Head of caudate nucleus (tissue), 42 donors: ENCODE measurements at places on chromosomes 3 and 15.

DNA sequence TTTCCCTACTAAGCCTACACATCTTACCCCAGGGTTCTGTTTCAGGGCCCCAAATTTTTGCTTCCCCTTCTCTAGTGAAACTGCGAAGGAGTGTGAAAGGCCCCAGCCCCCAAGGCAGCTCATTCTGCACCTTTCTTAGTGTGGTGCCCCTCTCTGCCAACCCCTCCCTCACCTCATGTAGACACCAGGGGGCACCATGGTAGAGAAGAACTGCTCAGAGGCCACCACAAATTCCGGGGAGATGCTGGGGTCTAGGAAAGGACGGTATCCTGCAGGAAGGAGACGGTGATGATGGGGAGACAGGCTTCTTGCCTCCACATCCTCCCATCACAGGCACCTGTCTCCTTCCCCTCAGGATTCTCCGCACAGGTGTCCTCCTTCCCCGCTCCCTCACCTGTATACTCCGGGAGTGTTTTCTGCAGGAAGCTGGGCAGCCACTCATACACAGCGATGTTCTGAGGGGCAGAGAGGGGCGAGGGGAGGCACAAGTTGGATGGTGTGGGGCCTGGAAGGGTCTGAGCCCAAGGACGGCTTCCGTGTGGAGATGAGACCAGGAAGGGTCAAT, 3.6 kb downstream of the DUOX2 start:
- DNase-seq = no peak

- no peak for DNase-seq
Measured at GRCh38 chr15:72044956-72045355, 73.0 kb downstream of the MYO9A start.

- DNase-seq = no peak
Measured at GRCh38 chr3:57512166-57512565, 32.0 kb downstream of the DNAH12 start.

- no peak for DNase-seq
Measured at GRCh38 chr3:99953596-99953995, 135.9 kb downstream of the CMSS1 start.

- no peak for DNase-seq
Measured at GRCh38 chr3:49661281-49661680, 12.9 kb upstream of the APEH start.

DNA sequence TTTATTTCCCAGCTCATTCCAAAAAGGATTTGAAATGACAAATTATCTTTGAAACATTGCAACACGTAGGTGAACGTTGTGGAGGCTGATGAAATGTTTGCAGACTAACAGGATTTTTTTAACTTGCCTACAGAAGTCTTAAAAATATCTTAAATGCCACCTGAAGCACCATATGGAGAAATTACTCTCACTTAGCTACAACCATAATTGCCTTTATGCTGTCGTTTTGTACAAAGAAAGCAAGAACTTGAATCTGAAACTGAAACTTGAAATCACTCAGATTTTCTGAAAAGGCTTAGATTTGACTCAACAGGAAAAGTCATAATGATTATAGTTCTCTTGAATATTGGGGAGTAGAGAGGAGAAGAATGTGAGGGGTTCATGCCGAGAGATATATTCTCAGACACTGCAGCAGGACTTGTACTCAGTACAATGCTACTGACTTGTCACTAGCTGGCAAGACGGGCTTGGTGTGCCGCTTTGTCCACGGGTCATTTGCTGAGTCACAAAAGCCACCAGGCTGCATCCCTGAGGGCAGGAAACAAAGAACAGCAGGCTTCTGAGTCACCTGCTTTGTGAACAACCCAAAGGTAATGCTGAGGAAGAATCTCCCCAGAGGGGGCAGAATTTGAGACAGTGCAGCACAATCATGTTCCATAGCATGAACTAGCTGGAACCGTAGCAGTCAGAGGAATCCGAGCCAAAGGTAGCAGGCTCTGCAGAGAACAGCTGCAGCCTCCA, 7.1 kb upstream of the FMN1 start:
- no peak for DNase-seq

DNA sequence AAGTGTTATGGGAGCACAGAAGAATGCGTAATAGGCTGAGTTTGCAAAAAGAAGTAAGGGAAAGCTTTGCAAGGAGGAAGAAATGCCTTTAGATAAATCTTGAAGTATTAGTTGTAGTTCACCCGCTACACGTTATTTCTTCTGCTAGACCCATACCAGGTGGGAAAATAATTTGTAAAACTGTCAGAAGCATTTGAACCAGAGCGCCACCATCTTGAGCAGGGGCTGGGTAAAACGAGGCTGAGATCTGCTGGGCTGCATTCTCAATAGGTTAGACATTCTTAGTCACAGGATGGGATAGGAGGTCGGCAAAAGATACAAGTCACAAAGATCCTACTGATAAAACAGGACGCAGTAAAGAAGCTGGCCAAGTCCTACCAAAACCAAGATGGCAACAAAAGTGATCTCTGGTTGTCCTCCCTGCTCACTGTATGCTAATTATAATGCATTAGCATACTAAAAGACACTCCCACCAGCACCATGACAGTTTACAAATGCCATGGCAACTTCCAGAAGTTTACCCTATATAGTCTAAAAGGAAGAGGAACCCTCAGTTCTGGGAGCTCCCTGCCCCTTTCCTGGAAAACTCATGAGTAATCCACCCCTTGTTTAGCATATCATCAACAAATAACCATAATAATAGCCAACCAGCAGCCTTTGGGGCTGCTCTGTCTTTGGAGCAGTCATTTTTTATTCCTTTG, 50.0 kb upstream of the ZNF280D start:
- no peak for DNase-seq

DNA sequence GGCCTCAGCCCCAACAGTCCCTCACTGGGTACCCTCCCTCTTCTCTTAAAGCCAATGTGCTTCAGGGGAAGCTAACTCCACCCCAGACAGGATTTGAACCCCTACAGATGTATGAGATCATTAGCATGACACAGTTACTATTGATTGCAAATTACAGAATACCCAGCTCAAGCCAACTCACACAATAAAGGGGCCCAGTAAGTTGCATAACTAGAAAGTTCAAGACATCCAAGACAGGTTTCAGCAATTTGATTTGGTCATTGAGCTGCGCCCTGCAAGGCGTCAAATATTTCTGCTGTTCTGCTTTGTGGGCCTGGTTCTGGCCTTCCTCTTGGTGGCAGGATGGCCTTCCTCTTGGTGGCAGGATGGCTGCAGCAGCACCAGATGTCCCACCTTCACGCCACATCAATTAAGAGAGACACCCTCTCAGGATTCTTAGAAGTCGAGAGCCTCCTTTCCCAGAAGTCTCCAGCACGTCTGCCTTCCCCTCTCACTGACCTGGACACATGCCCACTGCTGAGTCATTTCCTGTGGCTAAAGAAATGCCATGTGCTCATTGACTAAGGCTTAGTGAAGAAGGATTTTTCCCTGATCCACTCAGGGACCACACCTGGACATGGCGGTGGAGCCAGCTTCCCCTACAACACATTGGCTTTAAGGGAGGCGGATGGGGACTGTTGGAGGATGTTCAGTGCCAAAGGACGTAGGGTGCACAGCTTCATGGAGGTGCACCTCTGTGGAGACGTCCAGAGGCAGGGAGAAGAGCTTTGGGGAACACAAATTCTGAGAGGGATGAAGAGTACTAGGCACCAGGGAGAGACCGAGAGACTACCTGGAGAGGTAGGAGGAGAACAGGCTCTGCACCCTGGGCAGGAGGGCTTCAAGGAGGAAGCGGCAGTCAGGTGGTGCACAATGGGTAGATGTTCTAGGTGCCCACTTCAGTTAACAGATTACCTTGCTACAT, 49.1 kb downstream of the DNASE1L3 start:
- DNase-seq = no peak

- DNase-seq = no peak
Measured at GRCh38 chr3:17986348-17986816, 244.0 kb upstream of the TBC1D5 start.

GRCh38 chr3:16148783-16149182, 25.7 kb upstream of the GALNT15 start:
- DNase-seq = no peak

GRCh38 chr15:72892986-72893385, 109.4 kb upstream of the ADPGK start:
- no peak for DNase-seq

DNA sequence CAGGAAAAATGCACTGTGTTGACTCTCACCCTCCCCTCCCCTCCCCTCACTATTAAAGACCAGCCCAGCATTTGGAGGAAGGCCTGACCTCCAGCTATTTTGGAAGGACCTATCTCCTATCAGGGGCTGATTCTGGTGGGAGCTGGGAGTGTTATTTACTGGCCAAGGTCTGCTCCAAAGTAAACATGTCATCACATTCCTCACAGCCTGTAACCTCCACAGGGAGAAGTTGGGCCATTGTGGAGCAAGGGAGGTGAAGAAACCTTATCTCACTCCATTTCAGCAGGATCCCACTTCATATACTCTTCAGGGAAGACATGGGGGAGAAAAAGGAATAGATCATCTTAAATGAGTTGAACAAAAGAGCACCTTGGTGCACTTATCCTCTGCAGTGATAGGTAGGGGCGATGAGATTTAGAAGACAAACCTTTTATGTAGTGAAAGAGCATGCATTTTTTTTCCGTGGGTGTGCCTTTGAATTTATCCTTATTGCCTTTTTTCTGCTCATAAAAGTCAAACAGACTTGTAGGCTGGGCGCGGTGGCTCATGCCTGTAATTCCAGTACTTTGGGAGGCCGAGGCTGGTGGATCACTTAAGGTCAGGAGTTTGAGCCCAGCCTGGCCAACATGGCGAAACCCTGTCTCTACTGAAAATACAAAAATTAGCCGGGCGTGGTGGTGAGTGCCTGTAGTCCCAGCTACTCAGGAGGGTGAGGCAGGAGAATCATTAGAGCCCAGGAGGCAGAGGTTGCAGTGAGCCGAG, 15.6 kb upstream of the FLNB start:
- DNase-seq = no peak

GRCh38 chr3:135229018-135229495, 434.0 kb downstream of the EPHB1 start:
- no peak for DNase-seq

- DNase-seq = no peak
Measured at GRCh38 chr3:141959589-141960554, 83.4 kb downstream of the ATP1B3 start.

DNA sequence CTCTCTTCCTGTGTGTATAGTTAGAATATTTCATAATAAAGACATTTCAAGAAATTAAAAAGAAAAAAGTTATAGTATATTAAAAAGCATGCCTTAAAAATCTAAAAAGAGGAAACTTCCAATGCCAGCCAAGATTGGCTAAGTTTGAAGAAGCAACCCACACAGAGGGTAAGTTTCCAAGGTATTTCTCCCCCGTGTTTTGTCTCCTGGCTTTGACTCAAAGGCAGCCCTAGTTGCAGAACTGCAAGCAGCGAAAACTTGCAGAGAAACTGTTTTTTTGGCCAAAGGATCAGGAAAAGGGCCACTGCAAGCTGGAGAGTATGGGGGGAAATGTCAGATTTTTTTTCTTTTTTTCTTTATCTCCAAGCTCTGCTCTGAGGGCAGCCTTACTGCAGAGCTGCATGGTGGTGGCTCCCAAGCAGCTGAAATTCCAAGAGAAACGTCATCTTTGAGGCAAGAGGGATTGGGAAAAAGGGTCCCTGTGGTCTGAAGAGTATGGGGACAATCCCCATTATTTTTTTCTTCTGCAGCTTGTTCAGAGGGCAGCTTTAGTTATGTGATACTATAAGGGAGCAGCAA, 23.0 kb downstream of the HACL1 start:
- peak; percentile 45 for DNase-seq

- DNase-seq = no peak
Measured at GRCh38 chr15:39748276-39748675, 34.4 kb downstream of the FSIP1 start.

- DNase-seq = no peak
Measured at GRCh38 chr15:65653801-65654521, 32.2 kb downstream of the SLC24A1 start.

- DNase-seq = no peak
Measured at GRCh38 chr3:168990134-168990533, 673.4 kb downstream of the MECOM start.
